ENCODE measurements at places on chromosomes 4 and X.

- DNase-seq: no peak
Measured at GRCh38 chrX:43481576-43481975, 174.5 kb upstream of the MAOA start.

GRCh38 chr4:18422685-18423084, 401.1 kb upstream of the LCORL start:
- DNase-seq: no peak

GRCh38 chr4:150694438-150694837, 112.5 kb downstream of the MAB21L2 start:
- DNase-seq: no peak

DNA sequence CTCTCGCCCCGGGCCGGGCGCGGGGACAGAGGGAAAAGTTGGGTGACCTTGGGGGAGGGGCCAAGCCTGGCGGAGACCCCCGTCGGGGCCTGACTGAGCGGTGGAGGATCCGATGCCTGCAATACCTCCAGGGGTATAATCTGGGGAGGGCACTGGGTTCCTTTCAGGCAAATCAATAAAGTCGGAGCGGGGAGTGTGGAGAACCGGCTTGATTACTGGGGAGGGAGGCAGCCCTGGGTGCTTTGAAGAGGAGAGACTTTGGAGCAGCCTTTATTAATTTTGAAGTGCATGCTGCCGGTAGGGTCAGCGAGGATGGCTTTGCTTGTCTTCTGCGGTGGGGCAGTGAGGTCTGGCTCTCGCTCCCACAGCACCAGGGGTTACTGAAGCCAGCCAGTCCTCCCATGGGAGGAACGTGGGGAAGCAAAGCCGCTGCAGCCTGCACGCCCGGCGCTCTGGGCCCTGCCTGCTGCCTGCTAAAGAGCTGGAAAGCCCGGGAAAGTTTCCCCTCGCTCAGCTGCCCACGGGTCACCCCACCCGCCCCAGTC, 403 bp upstream of the LGI2 start:
- DNase-seq: peak; percentile 30

DNA sequence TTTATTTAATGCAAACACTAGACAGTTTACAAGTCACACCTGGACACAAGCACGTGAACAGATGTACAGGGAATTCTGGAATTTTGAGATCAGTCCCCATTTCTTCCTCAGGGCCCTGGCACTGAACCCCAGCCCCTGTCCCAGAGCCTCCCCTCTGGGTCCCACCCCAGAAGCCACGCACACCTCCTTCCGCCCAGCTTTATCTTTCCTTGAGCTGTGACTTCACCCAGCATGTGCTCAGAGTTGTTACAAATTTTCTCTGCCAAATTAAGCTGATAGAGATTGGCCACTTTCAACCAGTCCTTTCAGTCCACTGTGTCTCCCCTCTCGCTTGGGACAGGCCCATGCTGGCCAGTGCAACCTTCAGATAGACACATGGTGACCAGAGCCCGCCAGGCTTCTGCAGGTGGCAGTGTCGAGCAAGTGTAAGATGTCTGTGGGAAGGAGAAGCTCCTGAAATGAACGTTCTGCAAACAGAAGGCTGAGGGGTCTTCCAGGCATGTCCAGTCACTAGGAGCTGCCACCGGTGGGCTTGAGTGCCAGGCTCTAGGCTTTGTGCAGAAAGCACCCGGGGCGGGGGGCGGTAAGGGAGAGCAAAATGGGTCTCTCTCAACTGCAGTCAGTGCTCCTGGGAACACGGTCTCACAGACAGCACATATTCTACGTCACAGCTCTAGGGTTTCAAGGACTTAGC, 73.3 kb downstream of the MTMR1 start:
- DNase-seq: no peak

DNA sequence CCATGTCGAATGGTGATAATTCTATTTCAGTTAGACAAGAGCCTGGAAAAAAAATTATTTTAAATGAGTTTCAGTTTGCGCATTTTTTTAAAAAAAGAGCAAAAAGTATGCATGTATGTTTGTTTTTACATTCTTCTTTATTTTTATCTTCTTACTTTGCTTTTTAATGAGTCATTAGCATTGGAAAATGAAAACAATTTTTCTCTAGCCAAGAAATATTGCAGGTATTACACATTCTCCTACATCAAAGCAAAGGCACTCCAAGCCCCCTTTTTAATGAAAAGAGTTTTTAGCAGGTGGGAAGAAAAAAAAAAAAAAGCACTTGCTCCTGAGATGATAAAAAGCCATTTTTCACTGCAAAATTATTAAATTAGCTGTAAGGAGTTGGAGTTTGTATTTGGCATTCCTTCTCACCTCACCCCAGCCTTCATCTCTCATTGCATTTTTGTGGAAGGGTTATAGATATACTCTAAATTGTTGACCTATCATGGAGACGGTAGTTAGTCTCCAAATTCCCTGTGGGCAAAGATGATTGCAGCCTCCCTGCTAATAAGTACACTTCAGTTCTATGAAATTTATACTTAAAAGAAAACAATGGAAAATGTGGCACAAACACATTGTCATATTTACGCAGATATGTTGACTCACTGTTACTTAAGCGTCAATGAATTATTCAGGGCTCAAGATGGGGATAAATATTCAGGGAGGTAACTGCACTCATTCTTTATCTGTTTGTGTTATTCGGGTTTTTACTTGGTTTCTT, 43.8 kb downstream of the PALLD start:
- DNase-seq: peak; percentile 80

- DNase-seq: peak; percentile 89
Measured at GRCh38 chrX:135477576-135477975, 42.9 kb upstream of the INTS6L start.

- no peak for DNase-seq
Measured at GRCh38 chr4:117417856-117418255, 332.5 kb upstream of the TRAM1L1 start.

- peak; percentile 60 for DNase-seq
Measured at GRCh38 chr4:38949411-38950051, 81.9 kb downstream of the FAM114A1 start.

- DNase-seq: no peak
Measured at GRCh38 chr4:176308441-176308840, 11.3 kb upstream of the SPCS3 start.

DNA sequence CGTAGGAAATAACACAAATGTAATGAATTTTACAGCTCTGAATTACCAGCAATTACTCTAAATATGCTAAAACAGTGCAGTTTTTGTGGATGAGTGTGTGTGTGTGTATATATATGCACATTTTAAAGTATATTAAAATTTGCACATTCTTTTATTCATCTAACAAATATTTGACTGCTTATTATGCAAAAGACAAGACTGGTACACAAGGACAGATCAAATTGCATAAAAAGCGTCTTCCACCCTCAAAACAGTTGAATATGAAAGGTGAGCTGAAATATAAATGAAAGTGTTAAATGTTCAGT, 13.9 kb downstream of the ZAR1 start:
- no peak for DNase-seq

DNA sequence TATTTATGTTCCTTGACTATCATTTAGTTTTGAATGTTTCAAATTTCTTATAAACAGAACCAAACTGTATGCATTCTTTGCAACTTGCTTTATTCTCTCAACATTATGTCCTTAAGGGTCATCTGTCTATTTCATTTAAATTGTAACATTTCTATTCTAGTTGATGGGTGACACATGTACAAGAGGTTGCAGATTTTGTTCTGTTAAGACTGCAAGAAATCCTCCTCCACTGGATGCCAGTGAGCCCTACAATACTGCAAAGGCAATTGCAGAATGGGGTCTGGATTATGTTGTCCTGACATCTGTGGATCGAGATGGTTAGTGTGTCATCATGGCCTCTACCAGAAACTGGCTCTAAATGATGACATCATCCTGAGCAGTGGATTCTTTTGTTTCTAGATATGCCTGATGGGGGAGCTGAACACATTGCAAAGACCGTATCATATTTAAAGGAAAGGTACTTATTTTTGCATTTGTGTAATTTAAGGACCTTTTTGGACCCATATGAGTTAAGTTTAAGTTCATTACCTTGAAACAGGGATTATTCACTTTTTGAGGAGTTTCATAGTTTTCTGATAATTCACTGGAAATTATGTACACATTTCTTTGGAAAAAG, 6.1 kb downstream of the LIAS start:
- peak; percentile 83 for DNase-seq

DNA sequence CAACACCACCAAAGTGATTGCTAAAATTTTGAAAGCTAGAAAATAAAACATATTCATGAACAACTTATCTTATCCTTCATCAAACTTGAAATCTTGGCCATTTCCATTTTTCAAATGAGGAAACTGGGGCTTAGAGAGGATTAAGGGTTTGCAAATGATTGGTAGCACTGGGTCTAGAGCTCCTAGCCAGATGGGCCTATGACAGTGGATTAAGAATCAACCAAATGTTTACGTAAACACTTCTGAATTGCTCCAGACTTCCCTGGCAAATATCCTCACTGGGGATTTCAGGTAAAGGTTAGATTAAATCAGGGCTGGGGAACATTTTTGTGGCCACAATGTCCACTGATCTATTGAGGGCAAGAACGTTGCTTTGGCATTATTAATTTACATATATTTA, 241.2 kb downstream of the ANK2 start:
- DNase-seq: no peak

- peak; percentile 9 for DNase-seq
Measured at GRCh38 chr4:140135529-140136088, 18.4 kb downstream of the MAML3 start.

DNA sequence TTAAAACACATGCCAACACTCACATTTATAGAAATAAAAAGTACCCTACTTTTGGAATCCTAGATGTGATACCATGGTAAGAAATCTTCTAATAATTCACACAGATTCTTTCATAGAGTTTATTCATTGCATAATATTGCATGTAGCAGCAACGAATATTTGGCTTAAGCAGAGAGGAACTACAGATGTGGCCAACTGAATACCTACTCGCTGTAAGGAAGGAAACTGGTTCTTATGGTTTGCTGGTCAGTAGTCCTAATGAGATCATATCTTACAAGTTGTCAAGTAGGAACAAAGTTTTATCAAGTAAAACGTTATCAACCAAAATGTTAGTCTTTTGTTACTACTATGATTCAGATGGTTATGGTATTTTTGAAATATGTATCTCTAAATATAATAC, 996.1 kb downstream of the PDHA2 start:
- DNase-seq: no peak

- peak; percentile 30 for DNase-seq
Measured at GRCh38 chrX:72381439-72382201, 75.9 kb upstream of the CITED1 start.

DNA sequence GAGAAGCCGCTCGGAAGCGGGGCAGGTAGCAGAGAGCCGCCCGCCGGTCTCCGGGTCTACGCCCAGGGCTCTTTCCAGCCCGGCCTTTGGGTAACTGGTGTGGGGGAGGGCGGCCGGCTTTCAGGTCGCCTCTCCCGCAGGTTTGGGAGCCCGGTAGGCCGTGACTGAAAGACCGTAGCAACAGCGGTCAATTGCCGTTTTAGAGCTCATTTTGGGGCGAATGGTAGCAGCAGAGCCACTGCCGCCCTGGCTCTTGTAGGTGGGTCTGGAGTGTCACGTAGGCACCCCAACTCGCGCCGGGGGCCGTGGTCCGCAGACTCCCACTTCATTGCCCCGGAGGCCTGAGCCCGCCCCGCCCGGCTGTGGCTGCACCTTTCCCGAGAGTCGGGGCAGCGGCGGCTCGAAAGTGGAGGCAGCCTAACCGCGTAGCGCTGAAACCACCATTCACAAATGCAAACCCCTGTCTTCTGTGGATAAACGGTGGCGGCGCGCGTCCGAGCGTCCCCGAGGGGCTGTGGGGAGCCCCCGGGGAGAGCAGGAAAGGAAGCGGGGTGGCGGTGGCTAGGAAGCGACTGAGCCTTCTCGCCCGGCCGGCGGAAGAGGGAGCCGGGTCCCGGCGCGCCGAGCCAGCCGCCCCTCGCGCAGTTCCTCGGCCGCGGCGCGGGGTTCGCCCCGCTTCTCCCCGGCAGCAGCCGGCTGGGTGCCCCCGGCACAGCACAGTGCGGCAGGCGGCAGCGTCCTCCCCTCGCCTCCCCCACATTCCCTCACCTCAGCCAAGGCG, 2185.1 kb upstream of the TENM3 start:
- DNase-seq: peak; percentile 14

DNA sequence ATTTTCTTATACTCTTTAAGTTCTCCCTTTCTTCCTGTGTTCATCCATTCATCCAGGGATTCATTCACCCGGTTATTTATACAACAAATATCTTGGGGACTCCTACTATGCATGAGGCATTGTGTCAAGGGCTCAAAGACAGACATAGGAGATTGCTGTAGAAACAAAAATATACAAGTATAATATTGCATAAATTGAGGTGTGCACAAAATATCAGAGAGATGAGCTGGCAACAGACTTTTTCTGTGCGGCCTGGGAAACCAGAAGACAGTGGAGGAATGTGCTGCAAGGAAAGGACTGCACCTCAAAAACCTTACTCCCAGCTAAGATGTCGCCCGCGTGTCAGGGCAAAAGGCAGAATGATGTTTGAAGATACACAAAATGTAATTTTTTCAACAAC, 9.6 kb downstream of the OTOP1 start:
- DNase-seq: no peak
